Right lobe of liver (tissue), 6 donors: ENCODE measurements at places on chromosomes 2 and 18. TPM values are rescaled to one million over a fixed set of nuclear protein-coding genes. Genes with fewer than 3 reads are reported as not detected.

Gene ECEL1
- total RNA-seq: not detected

Gene MDH1B
- total RNA-seq: 0.11 TPM

Gene MAPK4
- total RNA-seq: 0.33 TPM

Gene KIF1A
- total RNA-seq: 0.87 TPM

Gene L3MBTL4
- total RNA-seq: 10.6 TPM

Gene RTP5
- not detected for total RNA-seq

Gene MC2R
- not detected for total RNA-seq

Gene SGO2
- 0.86 TPM for total RNA-seq

Gene ITM2C
- 26.9 TPM for total RNA-seq

DNA sequence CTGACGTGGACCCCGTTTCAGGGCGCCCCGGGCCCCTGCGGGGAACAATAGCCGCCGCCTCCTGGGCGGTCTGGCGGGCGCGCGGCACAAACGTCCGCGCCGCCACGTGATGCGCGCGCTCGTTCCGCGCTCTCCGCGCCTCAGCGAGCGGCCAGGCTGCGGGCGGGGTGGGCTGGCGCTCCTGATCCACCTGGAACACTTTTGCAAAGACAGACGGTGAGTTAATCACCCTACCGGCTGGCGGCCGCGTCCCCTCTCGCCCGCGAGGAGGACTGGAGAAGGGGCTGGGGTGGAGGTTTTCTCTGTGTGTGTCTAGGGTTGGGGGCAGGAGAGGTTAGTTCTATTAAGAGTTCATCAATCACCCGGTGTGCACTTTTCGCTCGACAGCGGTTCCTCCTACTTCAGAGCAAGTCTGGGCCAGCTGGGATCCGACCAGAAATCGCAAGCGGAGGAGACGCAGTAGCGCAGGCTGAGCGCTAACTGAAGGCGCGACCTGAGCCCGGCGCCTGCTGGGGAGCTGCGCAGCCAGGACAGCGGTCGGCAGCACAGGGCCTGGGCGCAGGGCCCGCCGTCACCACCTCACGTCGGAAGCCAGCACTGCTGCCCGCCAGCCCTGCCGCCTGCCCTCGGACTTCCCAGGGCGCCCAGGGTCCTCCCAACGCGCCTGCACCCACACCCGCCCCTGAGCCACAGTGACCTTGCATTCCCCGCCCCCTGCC, 10.3 kb upstream of the HOXD1 start:
- H3K36me3 ChIP-seq: no peaks in the 10 kb centered on the region
- no peak overlapping the region for H3K4me3 ChIP-seq
- peaks cover 46% of the 10 kb centered on the region for H3K27me3 ChIP-seq
- no peak overlapping the region for H3K27ac ChIP-seq
- no peak for DNase-seq

DNA sequence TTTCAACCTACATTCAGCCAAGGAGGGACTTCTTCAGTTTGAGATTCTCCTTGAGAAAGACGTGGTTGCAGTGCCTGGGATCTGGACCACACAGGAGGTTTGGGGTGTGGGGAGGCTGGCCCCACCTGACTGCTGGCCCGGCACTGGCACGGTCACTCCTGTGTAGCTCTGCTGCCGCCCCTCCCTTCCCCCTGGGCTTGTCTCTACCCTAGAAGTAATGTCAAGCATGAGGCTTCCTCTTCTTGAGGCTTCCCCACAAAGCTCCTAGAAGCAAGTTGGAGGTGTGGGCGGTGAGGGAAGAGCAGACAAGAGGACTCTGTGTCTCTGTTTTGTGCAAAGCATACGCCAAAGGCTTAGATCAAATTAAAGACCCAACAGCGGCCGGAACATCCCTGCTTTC, 8.7 kb downstream of the KLHL29 start:
- no peak overlapping the region for H3K4me3 ChIP-seq
- H3K4me1 ChIP-seq: no peaks in the 10 kb centered on the region
- no peak for DNase-seq
- H3K27me3 ChIP-seq: no peaks in the 10 kb centered on the region

DNA sequence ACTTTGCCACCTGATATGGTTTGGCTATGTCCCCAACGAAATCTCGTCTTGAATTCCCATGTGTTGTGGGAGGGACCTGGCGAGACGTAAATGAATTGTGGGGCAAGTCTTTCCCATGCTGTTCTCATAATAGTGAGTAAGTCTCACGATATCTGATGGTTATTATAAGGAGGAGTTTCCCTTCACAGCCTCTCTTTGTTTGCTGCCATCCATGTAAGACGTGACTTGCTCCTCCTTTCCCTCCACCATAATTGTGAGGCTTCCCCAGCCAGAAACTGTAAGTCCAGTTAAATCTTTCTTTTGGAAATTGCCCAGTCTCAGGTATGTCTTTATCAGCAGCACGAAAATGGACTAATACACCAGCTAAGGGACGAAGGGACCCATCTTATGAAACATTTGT, 1303.3 kb downstream of the SUCLG1 start:
- no peaks in the 10 kb centered on the region for H3K27me3 ChIP-seq
- H3K27ac ChIP-seq: no peak overlapping the region
- DNase-seq: no peak

GRCh38 chr2:138922973-138923563, 142.9 kb upstream of the NXPH2 start:
- H3K4me1 ChIP-seq: no peaks in the 10 kb centered on the region
- no peaks in the 10 kb centered on the region for H3K36me3 ChIP-seq
- no peak for DNase-seq
- H3K4me3 ChIP-seq: no peak overlapping the region
- no peak overlapping the region for H3K27ac ChIP-seq
- no peaks in the 10 kb centered on the region for H3K27me3 ChIP-seq

DNA sequence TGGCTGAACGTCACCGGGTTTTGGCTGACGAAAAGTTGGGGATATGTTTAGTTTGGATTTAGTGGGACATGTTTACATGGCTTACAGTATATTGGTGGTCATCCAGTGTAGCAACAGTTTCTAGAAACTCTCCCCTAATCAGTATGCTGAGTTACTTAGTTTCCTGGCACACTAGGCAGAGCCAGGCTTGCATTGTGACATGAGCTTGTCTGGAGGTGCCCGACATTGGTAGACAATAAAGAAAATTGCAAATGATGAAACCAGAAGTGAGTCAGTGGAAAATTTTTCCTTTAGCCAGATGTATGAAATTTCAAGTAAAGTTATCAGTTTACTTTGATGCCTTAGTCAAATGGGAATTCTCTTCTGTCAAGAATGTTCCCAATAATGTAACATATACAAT, 276.1 kb downstream of the RDH14 start:
- H3K4me1 ChIP-seq: no peaks in the 10 kb centered on the region
- H3K4me3 ChIP-seq: no peak overlapping the region
- H3K27ac ChIP-seq: no peak overlapping the region
- no peak for DNase-seq
- H3K36me3 ChIP-seq: no peaks in the 10 kb centered on the region

- peak overlapping the region; percentile 87 for H3K4me3 ChIP-seq
- H3K27me3 ChIP-seq: no peaks in the 10 kb centered on the region
- no peak for DNase-seq
- no peaks in the 10 kb centered on the region for H3K4me1 ChIP-seq
These were observed 797 bp downstream of the TTC32 start for GRCh38 chr2:19900931-19901441.

- H3K4me3 ChIP-seq: no peak overlapping the region
- no peak for DNase-seq
- no peak overlapping the region for H3K27ac ChIP-seq
- H3K36me3 ChIP-seq: no peaks in the 10 kb centered on the region
These were observed 104.8 kb downstream of the POLR1A start for GRCh38 chr2:86000938-86001312.

DNA sequence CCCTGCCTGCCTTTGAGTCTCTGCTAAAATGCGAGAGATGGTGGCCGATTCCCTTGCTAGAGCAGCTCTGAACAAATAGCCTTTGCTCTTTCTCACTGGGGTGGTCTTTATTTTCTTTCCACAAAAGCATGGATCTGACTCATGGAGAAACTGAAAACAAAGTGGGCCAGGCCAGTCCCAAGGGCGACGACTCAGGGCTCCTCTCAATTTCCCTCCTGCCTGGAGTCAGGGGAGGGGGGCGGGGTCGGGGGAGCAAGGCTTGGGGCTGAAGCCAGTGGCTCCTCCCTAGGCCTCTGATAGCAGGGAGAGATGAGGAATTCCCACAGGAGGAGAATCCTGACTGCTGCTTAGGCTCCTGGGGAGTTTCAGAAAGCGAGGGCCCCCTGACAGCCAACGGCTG, 17.1 kb upstream of the IL1R2 start:
- peaks cover 3% of the 10 kb centered on the region for H3K36me3 ChIP-seq
- no peaks in the 10 kb centered on the region for H3K27me3 ChIP-seq
- DNase-seq: no peak
- H3K27ac ChIP-seq: no peak overlapping the region
- H3K4me3 ChIP-seq: no peak overlapping the region

GRCh38 chr2:28895189-28895893, 874 bp downstream of the WDR43 start:
- H3K36me3 ChIP-seq: no peaks in the 10 kb centered on the region
- DNase-seq: no peak
- H3K4me1 ChIP-seq: no peaks in the 10 kb centered on the region

- H3K27ac ChIP-seq: no peak within 1 kb of the TSS
- DNase-seq: no peak
- H3K4me3 ChIP-seq: no peak within 1 kb of the TSS
- H3K27me3 ChIP-seq: peaks cover 8% of the 10 kb centered on the region
- H3K36me3 ChIP-seq: no peaks in the 10 kb centered on the region
- H3K4me1 ChIP-seq: no peaks in the 10 kb centered on the region
These were observed at the start of gene KCNK3 for GRCh38 chr2:26692279-26692896. TSS of gene KCNK3 (plus strand) at chr2:26692722. CDS start at chr2:26692876, 154 bp downstream.

- no peaks in the 10 kb centered on the region for H3K4me1 ChIP-seq
- no peaks in the 10 kb centered on the region for H3K27me3 ChIP-seq
- no peak for DNase-seq
- no peak overlapping the region for H3K27ac ChIP-seq
- no peak overlapping the region for H3K4me3 ChIP-seq
These were observed 160.6 kb upstream of the OSR1 start for GRCh38 chr2:19519045-19519444.

DNA sequence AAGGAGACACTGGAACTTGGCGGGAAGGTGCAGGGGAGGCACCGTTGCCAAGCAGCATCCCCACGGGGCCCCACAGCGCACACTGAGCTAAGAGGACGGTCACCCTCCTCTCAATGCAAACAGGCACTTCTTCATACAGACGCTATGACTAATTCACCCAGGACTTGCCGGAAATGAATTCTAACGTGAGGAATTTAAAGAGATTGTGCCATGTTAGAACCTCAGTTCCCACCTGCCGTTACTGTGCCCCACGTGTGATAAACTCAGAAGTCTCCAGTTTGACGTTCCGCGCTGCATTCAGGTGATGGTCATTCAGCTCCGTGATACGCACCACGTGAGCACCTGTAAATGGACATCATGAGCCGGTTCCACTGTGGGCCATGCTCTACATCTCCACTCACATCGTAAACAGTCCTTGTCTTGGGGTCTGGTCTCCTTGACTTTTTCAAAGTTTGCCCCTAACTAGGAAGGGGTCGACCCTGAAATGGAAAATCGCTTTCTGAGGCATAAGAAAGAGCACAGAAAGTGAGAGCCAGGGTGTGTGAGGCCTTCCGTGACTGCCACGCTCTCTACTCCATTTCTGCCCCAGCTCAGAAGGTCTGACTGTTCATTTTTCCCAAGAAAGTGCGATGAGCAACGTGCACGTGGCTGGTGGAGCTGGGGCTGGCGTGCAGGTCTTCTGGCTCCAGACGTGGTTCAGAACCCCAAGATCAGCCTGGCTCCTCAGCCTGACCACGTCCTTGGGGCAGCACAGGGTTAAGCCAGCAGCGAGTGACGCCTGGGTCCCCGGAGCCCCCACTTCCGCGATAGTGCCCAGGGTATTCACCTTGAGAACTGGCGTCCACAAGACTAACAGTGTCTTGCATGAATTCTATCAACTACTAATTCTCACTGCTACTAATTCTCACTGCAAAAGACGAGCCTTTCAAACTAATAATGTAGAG, 35.1 kb downstream of the TMEM18 start:
- no peaks in the 10 kb centered on the region for H3K4me1 ChIP-seq
- no peaks in the 10 kb centered on the region for H3K36me3 ChIP-seq
- no peak overlapping the region for H3K4me3 ChIP-seq
- no peak overlapping the region for H3K27ac ChIP-seq

DNA sequence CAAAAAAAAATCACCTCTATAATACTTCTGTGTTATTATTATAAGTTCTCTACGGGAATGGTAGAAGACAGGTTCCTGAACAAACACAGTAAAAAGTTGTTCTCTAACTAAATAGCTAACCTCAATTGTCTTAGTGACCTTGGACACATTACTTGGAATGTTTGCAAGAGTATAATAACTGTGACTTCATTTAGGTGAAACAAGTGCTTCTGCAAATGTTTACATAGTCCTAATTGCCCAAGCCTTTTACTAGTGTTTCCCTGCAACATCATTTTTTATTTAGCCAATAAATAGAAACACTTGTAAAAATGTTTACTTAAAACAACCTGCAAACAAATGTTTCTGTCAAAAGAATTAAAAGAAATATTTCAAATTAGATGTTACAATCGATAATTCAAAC, 9.9 kb downstream of the PLEKHM3 start:
- H3K27ac ChIP-seq: no peak overlapping the region
- no peaks in the 10 kb centered on the region for H3K4me1 ChIP-seq
- DNase-seq: no peak
- H3K27me3 ChIP-seq: no peaks in the 10 kb centered on the region

- no peak overlapping the region for H3K27ac ChIP-seq
- H3K36me3 ChIP-seq: no peaks in the 10 kb centered on the region
- H3K4me1 ChIP-seq: no peaks in the 10 kb centered on the region
- no peaks in the 10 kb centered on the region for H3K27me3 ChIP-seq
These were observed 9.6 kb downstream of the CALCRL start for GRCh38 chr2:187438455-187438854.

DNA sequence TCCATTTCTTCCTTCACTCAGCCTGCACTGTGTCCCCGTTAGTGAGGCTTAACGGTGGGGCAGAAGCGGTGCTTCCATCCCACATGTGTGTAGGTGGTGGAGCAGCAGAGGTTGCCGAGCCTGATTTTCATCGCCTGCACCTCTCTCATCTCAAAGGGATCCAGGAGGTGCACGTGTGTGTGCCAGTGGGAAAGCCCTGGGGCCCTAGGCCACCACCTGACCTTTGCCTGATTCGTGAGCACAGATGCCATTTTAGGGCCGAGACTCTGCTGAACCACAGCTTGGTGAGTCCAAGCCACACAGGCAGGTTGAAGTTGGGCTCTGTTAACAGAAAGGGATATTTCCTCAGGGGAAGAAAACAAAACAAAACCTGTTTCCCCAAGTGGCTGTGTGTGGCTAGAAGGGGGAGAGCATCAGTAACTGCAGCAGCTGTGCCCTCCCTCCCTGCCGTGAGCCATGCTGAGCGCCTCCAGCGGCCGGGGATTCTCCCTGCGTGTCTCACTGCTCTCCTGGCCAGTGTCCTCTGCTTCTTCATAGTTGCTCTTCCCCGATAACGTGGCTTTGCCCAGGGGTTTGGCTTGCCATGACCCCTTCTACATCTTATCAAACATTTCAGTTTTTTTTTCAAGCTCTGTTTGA, 81.5 kb downstream of the MAPRE2 start:
- no peaks in the 10 kb centered on the region for H3K4me1 ChIP-seq
- no peaks in the 10 kb centered on the region for H3K27me3 ChIP-seq
- no peak overlapping the region for H3K27ac ChIP-seq
- no peak for DNase-seq
- no peak overlapping the region for H3K4me3 ChIP-seq
- peaks cover 5% of the 10 kb centered on the region for H3K36me3 ChIP-seq

GRCh38 chr18:22163416-22164161, 5.8 kb upstream of the GATA6 start:
- H3K4me1 ChIP-seq: no peaks in the 10 kb centered on the region
- no peak for DNase-seq
- no peaks in the 10 kb centered on the region for H3K36me3 ChIP-seq
- no peak overlapping the region for H3K4me3 ChIP-seq

GRCh38 chr2:6495466-6495865, 370.2 kb downstream of the CMPK2 start:
- H3K4me1 ChIP-seq: no peaks in the 10 kb centered on the region
- no peak overlapping the region for H3K27ac ChIP-seq
- no peak for DNase-seq
- H3K4me3 ChIP-seq: no peak overlapping the region
